NCI-H187 (cell line): ENCODE measurements at places on chromosomes 7 and 10.

- DNase-seq: no peak
Observed at GRCh38 chr10:13834581-13835286, 248.0 kb downstream of the PRPF18 start.

DNA sequence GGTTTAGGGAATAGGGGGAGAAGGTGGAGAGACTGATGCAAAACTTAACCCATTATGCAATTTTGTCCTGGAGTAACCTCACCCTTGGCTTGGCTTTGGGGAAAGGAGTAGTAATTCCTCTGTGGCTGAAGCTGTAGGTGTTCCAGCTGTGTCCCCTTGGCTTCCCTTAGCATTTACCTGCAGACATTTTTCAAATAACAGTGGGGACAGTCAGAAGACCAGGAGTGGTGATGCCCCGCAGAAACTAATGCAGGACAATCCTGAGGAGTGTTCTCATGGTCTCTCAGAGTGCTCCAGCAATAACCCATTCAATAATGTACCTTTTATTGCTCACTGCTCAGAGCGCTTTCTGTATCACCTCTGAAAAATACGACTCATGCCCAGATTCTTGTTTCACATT lies 282.1 kb downstream of the ZEB1 start:
- no peak for DNase-seq

DNA sequence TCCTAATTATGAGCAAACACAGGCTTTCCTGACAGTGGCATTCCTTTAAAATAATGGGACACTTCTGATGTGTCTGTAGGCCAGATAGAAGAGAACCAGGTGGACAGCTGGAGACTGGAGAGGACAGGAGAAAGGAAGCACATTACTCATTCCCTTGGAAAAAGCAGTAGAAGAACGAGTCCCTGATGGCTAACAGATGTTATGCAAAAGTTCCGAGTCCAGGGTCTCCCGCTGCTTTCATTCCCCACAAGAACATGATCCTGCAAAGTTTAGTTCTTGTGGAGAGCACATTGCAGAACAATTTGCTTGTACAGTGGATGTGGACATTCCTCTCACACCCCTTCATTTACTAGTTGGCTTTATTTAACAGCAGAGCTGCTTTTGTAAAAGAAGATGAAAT lies 137.6 kb downstream of the GPAM start:
- no peak for DNase-seq

- DNase-seq: no peak
Observed at GRCh38 chr10:119347181-119347974, 140.0 kb downstream of the GRK5 start.

- no peak for DNase-seq
Observed at GRCh38 chr10:75569506-75569905, 138.1 kb downstream of the LRMDA start.

- no peak for DNase-seq
Observed at GRCh38 chr7:77699056-77699455, 2.8 kb downstream of the RSBN1L start.

GRCh38 chr7:2614631-2615330 lies 17.0 kb upstream of the TTYH3 start:
- DNase-seq: no peak

DNA sequence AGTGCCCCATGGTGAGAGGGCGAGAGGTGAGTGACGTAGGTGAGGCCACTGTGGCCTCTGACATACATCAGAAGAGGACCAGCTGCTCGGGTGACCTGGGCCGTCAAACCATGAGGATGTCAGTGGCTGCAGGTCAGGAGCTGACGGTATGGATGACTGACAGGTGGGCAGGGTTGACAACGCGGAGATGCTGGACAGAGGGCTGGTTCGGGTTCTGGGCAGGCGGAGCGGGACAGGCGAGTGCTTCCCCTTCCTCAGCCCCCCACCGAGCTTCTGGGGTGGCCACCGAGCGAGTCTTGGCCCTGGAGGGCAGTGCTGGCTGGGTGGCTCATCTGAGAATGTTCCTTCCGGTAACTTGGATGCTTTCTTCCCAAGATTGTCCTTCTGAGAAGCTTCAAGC lies 91.8 kb downstream of the ACTR3B start:
- DNase-seq: no peak

DNA sequence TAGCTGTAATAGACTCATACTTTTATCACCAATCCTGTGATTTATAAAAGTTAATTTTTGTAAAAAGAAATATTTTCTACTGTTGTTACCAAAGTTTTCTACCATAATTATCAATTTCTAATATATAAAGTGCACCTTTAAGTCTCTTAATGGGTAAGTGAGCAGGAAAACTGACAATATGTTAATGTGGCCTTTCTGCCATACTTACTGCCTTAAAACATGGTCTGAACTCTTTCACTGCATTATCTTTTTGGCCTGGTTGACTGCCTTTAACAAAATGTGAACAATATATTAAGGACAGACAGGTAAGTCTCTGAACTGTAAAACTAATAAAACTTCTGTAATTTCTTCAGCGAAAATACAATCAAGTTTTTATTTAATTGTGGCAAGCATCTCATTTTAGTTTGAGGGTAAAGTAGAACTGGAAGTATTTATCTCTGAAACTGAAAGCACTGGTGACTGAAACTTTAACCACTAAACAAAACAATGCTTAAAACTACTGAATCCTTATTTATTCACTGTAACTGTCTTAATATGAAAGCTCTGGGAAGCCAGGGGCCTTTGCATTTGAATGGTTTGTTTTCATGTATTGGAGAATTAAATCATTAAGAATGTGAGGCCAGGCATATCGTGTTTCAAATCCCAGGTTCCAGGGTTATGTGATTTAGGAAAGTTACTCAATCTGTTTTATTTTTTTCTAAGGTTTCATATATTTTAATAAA lies 948.8 kb upstream of the POT1 start:
- no peak for DNase-seq

GRCh38 chr10:17655567-17656146 lies 11.7 kb downstream of the STAM start:
- DNase-seq: no peak

GRCh38 chr10:11087372-11087771 lies 69.7 kb downstream of the CELF2 start:
- no peak for DNase-seq
